ENCODE measurements at places on chromosomes 4 and X.
A peak's percentile ranks its signal among the peaks of the same experiment; 100 is the strongest.

DNA sequence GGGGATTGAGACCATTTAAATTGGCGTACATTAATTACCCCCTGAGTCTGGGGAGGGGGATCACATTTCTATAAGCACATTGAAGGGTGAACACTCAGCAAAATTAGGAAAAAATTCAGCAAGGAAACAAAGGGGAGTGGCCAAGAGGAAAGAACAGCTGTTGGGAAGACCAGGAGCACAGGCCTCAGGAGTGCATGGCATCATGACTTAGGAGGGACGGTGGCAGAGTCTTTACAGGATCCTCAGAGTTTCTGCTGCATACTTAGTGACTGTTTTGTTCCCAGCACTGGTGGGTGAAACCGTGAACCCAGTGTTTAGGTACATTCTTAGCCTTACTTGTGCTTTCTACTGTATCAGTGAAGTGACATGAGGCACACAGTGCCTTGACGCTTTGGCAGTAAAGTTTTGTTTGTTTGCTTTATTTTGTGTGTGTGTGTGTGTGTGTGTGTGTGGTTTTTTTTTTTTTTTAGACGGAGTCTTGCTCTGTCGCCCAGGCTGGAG lies 121.3 kb downstream of the CBR4 start:
- no peak for DNase-seq

GRCh38 chrX:72609313-72609712 lies 36.7 kb upstream of the HDAC8 start:
- DNase-seq, result no peak

DNA sequence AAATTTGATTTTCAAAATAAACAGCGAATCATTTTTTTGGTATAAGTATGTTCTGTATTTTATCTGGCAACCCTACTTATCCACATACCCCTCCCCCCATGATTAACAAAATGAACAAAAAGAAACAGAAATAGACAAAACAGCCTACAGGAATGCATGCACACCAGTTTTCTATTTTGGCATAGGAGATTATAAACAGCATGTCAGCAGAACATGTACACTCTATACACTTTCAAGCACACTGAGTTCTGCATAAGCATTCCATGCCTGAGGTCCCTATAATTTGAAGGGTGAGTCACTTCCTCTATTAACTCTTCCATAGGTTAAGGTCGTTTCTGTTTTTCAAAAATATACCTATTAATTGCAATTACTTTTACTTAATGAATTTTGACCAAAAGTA lies 28.0 kb upstream of the ZNF280C start:
- DNase-seq, result no peak

- DNase-seq, result peak; percentile 9
These were observed at the start of gene TBC1D1 for GRCh38 chr4:37890801-37891259. Gene TBC1D1 (plus strand): TSS chr4:37891084. CDS start chr4:37902096, 11,012 bp downstream.

DNA sequence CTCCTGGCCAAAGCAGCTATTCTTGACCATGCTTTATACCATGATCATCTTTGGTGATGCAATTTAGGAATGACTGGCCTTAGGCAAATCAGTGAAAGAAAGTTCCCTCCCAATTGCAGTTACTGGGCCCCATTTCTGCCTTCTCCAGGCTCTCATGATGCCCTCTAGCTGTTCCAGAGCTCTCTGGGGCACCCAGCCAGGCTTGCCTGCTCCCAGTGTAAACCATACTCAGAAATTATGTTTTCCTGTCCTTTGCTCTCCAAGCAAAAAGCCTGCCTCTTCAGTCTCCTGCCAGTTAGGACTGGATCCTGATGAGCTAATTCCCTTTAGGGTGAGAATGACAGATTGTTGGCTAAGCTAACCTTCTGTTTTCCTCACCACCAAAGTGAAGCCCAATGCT lies 85.3 kb upstream of the RBPJ start:
- no peak for DNase-seq

DNA sequence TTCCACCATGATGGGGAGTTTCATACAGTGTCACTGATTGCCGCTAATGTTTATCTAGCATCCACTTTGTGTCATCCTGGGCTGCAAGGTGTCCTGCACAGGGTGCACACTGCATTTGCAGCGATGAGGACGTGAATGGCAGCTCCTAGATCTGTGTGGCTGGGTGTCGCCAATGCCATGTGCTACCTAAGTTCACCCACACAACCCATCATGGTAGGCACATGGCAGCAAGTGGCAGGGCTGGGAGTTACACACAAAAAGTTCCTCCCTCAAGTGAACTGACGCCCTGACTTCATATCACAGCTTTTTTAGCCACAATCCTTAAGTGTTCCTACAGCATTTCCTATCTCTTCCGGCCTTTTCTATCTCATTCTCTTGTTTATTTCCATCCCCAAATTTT lies 45.9 kb upstream of the SPRY1 start:
- no peak for DNase-seq

GRCh38 chr4:161342881-161343568 lies 820.8 kb downstream of the FSTL5 start:
- DNase-seq, result no peak

DNA sequence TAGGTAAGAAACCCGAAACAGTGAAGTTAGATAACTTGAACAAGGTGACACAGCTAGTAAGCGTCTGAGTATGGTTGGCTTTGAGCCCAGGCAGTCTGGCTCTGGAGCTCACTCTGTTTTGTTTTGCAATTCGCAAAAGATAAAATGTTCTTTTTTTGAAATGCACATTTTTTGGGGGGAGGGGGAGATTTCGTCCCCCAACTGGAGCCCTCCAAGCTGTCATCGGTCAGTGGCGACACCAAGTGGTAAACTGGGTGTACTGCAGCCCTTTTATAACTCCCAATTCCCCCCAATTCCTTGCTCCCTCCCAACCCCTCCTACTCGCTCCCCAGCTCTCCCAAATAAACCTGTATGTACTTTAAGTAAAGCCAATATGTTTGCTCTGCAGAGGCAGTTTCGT lies 2.8 kb upstream of the CLCN5 start:
- no peak for DNase-seq

All from stimulated activated CD8-positive, alpha-beta memory T cell treated with anti-CD3 and anti-CD28 coated beads, Interleukin-4, amount 100 ng/mL, for 4 hours (primary cell).